ENCODE measurements at places on chromosomes 2 and 18. TPM values are rescaled to one million over a fixed set of nuclear protein-coding genes. Genes with fewer than 3 reads are reported as not detected.

- no peaks in the 10 kb centered on the region for H3K27me3 ChIP-seq
- no peaks in the 10 kb centered on the region for H3K36me3 ChIP-seq
Measured at GRCh38 chr18:77087393-77088141, 45.0 kb downstream of the MBP start.

DNA sequence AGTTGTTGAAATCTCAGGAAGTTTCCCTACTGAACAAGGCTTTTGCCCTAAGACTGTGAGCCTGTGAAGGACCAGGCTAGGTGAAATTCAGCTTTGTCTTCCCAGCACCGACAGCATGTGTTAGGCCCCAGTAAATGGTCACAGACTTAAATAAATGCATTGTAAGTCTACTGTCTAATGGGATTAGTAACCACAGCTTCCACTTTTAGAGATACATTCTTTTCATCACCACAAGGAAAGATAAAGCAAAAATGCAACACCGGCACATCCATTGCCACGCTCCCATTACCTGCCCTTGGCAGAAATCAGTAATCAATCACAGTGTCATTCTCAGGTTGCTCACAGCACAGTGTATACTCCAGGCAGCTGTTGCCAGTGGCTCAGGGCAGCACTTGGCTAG is 59.3 kb downstream of the CRACDL start:
- H3K27me3 ChIP-seq, result no peaks in the 10 kb centered on the region
- H3K4me1 ChIP-seq, result no peaks in the 10 kb centered on the region
- no peak for DNase-seq
- no peaks in the 10 kb centered on the region for H3K36me3 ChIP-seq
- H3K27ac ChIP-seq, result no peak overlapping the region
- H3K4me3 ChIP-seq, result no peak overlapping the region

DNA sequence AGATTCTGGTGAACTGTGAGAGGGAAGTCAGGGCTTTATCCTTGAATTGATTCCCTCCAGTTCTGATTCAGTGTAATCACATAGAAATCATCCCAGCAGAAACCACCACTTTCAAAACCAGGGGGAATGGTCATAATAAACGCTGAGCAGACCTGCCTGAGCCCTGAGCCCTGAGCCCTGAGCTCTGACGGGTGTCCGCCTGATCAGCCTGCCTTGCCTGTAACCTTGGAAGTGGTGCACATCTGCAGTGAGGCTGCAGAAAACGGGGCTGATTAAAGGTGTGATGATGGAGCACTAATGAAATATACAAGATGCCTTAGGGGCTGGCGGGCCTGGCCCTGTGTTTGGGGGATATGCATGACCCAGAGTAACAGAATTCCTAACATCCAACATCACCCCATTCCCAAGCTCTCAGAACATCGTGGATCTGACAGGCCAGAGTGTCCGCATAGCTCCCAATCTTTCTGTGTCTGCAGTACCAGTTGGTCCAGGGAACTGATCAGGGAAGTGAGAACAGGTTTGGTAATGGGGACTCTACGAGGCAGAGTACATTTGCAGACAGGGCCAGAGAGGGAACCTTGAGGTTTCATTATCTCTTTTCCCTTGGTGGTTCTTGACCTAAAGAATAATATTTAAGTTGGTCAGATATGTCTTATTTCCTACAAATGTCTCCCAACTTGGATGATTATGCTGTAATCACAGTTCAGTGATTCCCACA is 37.8 kb downstream of the KCTD18 start:
- H3K4me1 ChIP-seq, result no peaks in the 10 kb centered on the region
- no peaks in the 10 kb centered on the region for H3K27me3 ChIP-seq
- no peak overlapping the region for H3K4me3 ChIP-seq
- no peak overlapping the region for H3K27ac ChIP-seq
- H3K36me3 ChIP-seq, result peaks cover 10% of the 10 kb centered on the region

DNA sequence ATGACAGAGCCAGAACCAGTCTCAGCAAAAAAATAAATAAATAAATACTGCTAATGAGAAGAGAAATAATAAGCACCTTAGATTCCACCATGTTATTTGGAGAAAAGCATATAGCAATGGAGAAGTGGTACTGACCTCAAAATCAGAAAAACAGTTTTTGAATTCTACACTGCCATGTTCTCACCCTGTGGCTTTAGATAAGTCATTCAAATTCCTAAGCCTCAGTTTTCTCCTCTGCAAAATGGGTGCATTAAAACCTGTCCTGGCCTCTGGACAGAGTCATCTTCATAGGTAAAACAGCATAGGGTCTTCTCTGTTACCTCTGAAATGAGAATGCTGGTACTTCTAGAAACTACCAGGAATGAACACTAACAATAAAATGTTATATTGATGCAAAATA is 62.2 kb upstream of the RMP24 start:
- peaks cover 7% of the 10 kb centered on the region for H3K27me3 ChIP-seq
- no peak for DNase-seq
- no peaks in the 10 kb centered on the region for H3K36me3 ChIP-seq
- no peaks in the 10 kb centered on the region for H3K4me1 ChIP-seq

GRCh38 chr2:86372641-86373502 is 35.4 kb upstream of the REEP1 start:
- H3K36me3 ChIP-seq, result no peaks in the 10 kb centered on the region
- peak; percentile 60 for DNase-seq
- H3K4me3 ChIP-seq, result no peak overlapping the region
- no peak overlapping the region for H3K27ac ChIP-seq
- no peaks in the 10 kb centered on the region for H3K27me3 ChIP-seq
- H3K4me1 ChIP-seq, result peaks cover 4% of the 10 kb centered on the region

AGAP1 gene
- 96.9 TPM for total RNA-seq

ONECUT2 gene
- 0.48 TPM for total RNA-seq
